Activated T-helper 1 cell treated with anti-CD3 and anti-CD28 coated beads, Interleukin-12 subunit alpha, Interleukin-12 subunit beta, Interleukin-2, Interleukin-4 antibody, amounts not matched to agents 30 ng/mL and 10 ng/mL and 1 ng/mL, durations not matched to agents 14 hours and 24 hours and 36 hours (primary cell): ENCODE measurements at places on chromosomes 2 and 18.

GRCh38 chr2:183867206-183867605 lies 731.1 kb upstream of the ZNF804A start:
- DNase-seq, result no peak

GRCh38 chr2:225630824-225631533 lies 231.5 kb downstream of the NYAP2 start:
- DNase-seq, result no peak

- no peak for DNase-seq
These were observed 36.7 kb downstream of the FANCL start for GRCh38 chr2:58204195-58204959.

- no peak for DNase-seq
These were observed 344.9 kb downstream of the RND3 start for GRCh38 chr2:150142561-150142960.

- DNase-seq, result no peak
These were observed 186.0 kb upstream of the TNP1 start for GRCh38 chr2:217045700-217046475.

DNA sequence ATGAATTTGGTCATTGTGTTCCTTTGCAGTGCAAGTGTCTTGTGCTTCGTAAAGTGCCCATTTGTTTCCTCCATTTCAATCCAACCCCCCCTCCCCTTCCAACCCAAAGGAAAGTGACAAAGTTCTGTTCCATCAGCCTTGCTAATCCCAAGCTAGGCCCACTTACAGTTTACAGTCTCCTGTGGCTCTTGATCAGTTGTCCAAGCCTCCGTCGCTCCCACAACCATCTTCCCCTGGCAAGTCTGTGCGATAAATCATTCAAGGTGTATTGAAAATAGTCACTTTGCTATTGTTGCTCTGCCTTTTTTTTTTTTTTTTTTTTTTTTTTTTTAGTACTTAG lies 6.5 kb downstream of the POU3F3 start:
- DNase-seq, result no peak

GRCh38 chr18:73842795-73843394 lies 304.7 kb downstream of the FBXO15 start:
- no peak for DNase-seq

- DNase-seq, result no peak
These were observed 1377.0 kb downstream of the SUCLG1 start for GRCh38 chr2:83081826-83082690.

DNA sequence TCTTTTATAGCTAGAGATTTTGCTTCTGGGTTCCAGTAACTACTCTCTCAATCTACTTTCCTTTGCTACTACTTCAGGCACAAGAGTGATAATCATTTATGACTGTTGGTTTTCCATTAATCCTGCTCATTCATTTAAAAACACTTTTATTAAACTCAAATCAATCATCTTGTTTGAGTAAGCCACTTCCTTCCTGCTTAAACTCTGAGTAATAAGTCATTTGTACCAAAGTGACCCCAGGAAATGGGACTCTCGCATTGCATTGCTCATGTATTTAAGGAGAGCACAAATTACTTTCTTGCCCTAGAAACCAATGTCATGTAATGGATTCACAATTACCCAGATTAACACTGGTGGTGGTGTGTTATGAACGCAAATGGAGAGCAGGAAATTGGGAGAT lies 270.7 kb upstream of the HNMT start:
- no peak for DNase-seq

- DNase-seq, result no peak
These were observed 60.4 kb upstream of the GAREM1 start for GRCh38 chr18:32530947-32531651.

DNA sequence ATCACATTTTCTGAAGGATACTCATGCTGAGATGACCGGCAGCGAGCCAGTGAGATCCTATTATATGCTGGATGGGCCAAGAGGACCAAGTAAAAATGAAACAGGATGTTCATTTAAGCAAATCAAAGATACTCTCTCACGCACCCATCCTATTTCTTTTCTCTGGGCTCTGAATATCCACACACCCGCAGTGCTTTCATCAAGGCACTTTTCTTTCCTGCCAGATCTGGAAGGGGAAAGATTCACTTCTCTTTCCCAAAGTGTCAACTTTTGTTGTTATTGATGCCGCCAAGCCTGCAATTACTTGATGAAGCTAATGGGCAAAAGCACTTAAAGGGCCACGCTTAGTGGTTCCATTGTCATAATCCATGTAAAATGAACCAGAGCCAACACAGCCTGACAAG lies 191.9 kb upstream of the CHAC2 start:
- DNase-seq, result no peak

- DNase-seq, result no peak
These were observed 7.1 kb downstream of the FBXO15 start for GRCh38 chr18:74140582-74140981.

DNA sequence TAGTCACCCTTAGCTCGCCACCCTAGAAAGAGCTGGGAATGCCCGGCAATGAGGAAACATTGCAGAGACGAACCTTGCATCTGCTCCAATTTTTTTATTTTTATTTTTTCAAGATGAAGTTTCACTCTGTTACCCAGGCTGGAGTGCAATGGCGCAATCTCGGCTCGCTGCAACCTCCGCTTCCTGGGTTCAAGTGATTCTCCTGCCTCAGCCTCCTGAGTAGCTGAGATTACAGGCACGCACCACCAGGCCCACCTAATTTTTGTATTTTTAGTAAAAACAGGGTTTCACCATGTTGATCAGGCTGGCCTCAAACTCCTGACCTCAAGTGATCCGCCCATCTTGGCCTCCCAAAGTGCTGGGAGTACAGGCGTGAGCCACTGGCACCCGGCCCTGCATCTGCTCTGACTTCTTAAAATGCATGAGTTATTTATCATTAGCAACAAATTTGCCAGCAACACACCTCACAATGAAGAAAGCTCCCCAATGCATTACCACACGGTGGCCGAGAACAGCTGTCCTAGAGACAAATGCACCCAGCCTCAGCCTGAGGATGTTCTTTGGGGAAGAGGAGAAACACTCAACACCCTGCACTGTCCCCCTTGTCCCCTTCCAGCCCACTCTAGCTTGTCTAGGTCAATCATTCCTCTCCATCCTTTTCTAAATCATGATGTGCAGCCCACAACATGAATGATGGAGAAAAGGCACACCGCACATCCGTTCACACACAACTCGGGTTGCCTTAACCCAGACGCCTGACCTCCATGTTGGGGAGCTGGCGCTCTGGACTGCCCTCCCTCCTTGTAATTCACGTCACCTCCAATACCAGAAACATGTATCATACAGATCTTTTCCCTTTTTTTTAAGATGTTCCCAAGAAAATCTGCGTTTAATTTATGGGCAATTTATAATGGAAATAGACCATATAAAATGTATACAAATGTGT lies 46.9 kb downstream of the TTC32 start:
- no peak for DNase-seq

- no peak for DNase-seq
These were observed 22.2 kb downstream of the PIK3C3 start for GRCh38 chr18:41977233-41977632.

- no peak for DNase-seq
These were observed 31.8 kb downstream of the TBC1D8 start for GRCh38 chr2:101119431-101119830.

- DNase-seq, result no peak
These were observed 16.4 kb downstream of the EEF1B2 start for GRCh38 chr2:206176121-206176520.

DNA sequence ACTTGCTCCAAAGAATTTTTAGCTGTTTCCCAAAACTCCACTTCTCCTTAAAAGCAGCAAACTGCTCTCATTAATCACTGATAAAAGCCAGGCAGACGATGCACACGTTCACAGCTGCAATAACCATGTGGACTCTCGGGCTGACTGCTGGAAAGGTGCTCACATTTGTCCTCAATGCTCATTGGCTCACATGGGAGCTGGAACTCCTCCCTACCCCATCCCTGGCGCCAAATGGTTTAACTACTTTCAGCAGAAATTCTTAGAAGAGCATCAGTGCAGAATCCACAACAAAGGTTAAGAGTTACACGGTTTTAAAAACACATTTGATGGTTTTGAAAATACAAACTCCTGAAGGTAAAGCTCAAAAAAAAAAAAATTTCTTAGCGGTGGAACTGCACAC lies 117.1 kb downstream of the NOL10 start:
- DNase-seq, result no peak

- no peak for DNase-seq
These were observed 281.6 kb upstream of the RGPD4 start for GRCh38 chr2:107545066-107545465.

DNA sequence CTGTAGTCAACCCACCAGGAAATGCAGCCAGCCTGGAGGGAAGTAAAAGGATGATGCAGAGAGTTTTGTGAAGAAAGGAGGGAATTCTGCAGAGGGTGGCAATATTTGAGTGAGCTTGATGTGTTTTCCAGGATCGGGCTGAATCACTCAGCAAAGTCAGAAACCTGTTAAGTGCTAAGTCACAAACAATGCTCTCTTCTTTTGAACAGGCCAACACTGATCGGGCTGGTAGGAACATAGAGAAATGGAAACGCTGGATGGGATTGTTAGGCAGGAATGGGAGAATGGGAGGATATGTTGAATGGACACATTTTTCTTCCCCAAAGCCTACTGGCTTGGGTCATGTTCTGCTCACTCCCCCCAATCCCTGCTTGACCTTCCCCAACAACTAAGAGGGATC lies 36.6 kb downstream of the KCNS3 start:
- DNase-seq, result no peak

GRCh38 chr2:97963079-97963406 lies 32.7 kb downstream of the TMEM131 start:
- DNase-seq, result no peak

GRCh38 chr2:72236445-72237067 lies 88.9 kb upstream of the CYP26B1 start:
- DNase-seq, result no peak

DNA sequence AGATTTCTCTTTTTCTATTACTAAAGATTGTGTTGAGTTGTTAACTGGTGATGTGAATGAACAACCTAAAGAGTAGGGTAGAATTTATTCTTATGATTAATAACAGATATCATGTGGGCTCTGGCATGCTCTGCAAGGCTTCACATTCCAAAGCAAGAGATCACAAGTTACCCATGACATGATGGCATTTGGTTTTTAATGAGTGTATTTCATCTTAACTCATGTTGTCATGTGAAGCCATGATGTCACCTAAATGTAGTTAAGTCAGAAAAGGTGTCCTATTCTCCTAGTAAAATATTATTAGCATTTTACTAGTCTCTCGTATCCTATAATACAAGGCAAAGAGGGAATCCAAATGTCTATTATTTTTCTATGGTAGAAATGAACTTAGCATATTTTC lies 678.0 kb downstream of the ARHGAP15 start:
- DNase-seq, result no peak

DNA sequence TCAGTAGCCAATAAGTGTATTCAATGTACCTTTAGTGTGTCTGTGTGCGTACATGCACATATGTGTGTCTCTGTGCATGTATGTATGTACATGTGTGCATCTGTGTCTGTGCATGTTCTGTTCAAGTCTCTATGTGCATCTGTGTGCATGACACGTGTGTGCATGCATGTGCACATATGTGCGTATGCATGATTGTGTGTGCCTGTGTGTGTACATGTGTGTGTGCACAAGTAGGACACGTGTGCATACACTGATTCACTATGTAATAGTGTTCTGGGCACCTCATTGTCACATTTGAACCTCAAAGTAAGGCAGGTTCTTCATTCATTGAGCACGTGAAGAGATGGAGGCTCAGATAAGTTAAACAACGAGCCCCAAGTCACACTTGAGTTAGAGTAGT lies 142.6 kb upstream of the COPS8 start:
- DNase-seq, result no peak

GRCh38 chr2:160308915-160309314 lies 108.8 kb upstream of the ITGB6 start:
- no peak for DNase-seq

DNA sequence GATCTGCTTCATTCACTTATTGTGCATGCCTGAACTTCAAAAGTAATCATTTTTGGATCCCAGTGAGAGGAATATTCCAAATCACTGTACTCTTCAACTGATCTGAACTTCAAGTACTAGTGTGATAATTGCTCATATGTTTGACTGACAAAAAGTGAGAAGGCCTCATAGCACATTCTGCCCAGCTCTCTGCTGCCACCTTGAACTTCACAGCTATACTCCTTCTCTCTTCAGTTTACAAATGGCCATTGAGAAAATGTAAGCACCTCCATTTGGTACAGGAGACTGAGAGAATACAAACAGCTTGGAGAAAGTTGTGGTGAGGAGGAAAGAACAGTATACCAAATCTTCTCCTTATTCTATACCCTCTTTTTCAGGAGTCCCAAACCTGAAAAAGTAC lies 946.0 kb upstream of the CHAC2 start:
- no peak for DNase-seq

DNA sequence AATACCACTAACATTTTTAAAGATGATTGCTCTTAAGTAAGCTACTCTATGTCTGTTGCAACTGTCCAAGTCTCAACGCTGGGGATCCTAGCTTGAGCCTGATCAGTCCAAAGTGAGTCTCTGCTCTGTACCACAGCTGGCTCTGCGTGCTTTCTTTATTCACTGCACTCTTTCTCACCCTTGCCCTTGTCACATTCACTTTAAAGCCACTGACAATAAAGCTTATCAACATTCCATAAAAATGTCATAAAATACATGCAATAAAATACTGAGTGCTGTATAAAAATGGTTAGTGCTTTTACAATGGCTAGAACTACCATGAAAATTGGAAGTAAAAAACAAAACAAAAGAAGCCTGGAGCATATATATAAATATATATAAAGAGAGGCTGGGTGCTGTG lies 45.5 kb upstream of the LRRTM4 start:
- no peak for DNase-seq

GRCh38 chr2:129861666-129862288 lies 117.7 kb upstream of the RAB6C start:
- DNase-seq, result no peak

DNA sequence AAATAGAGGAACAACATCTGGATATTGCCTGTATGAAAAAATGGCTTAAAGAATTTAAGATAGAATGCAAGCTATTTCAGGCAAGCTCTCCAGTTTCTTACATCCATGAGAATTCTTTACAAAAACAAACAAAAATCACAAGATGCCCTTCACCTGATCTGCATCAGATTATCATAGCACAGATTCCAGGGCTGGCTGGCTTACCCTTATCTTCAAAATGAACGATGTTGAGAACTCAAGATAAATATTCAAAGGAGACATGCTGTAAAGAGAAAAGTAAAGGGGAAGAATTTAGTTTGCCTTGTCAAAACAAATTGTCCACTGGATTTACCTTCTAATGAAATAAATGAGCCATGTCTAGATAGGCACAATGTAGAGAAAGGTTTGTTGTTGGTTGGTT lies 18.7 kb upstream of the SLC40A1 start:
- no peak for DNase-seq

GRCh38 chr2:122152571-122152970 lies 397.1 kb downstream of the TSN start:
- DNase-seq, result no peak

- DNase-seq, result no peak
These were observed 31.3 kb downstream of the NPHP1 start for GRCh38 chr2:110173523-110173922.

- DNase-seq, result peak; percentile 33
These were observed 916 bp upstream of the PDCD1 start for GRCh38 chr2:241859436-241860183.

- no peak for DNase-seq
These were observed 76.2 kb downstream of the CDK15 start for GRCh38 chr2:201882353-201883090.
